ENCODE measurements at places on chromosomes 13 and 19. TPM values are rescaled to one million over a fixed set of nuclear protein-coding genes. Genes with fewer than 3 reads are reported as not detected.

AP2A1 gene
- 53.4 TPM for total RNA-seq

SULT2A1 gene
- not detected for total RNA-seq

DACH1 gene
- 0.26 TPM for total RNA-seq

ELAVL3 gene
- total RNA-seq = not detected

PTPRS gene
- total RNA-seq = 136 TPM

FXYD3 gene
- total RNA-seq = not detected

AXL gene
- total RNA-seq = 223 TPM

DNA sequence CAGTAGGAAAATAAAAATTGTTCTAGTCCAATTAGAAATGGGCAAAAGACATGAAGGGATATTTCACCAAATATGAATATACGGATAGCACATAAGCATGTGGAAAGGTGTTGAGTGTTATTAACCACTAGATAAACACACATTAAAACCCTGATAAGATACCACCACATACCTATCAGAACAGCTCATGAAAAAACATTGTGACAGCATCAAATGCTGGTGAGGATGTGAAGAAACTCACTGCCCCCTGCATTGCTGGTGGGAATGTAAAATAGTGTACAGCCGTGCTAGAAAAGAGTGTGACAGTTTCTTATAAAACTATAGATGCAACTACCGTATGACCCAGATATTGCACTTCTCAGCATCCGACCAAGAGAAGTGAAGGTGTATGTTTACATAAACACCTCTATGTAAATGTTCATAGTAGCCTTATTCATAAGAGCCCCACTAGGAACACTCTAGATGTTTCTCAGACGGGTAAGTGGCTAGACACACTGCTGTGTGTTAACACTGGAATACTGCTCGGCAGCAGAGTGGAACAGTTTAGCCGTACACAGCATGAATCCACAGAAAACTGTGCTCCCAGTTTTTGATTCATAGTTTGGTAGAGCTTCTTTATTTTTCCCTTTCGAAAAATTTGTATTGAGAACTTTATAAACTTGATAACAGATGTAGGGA lies 321.1 kb downstream of the MYO16 start:
- DNase-seq = no peak

DNA sequence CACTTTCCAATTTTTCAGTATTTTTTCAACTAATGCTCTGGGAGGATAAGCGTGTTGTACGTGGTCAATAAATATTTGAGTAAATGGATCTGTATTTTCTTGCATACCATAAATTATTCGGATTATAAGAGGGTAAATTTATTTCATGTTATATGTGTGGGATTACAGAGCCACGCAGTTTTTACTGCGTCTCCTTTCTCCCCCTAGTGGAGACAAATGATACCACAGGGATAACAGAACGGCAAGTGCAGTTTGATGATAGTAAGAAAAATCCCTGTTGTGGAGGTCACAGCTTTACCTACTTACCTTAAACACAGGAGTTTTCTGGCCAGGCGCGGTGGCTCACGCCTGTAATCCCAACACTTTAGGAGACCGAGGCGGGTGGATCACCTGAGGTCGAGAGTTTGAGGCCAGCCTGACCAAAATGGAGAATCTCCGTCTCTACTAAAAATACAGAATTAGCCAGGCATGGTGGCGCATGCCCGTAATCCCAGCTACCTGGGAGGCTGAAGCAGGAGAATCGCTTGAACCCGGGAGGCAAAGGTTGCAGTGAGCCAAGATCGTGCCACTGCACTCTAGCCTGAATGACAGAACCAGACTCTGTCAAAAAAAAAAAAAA lies 16.8 kb downstream of the MBD3L2B start:
- peak; percentile 46 for DNase-seq

DNA sequence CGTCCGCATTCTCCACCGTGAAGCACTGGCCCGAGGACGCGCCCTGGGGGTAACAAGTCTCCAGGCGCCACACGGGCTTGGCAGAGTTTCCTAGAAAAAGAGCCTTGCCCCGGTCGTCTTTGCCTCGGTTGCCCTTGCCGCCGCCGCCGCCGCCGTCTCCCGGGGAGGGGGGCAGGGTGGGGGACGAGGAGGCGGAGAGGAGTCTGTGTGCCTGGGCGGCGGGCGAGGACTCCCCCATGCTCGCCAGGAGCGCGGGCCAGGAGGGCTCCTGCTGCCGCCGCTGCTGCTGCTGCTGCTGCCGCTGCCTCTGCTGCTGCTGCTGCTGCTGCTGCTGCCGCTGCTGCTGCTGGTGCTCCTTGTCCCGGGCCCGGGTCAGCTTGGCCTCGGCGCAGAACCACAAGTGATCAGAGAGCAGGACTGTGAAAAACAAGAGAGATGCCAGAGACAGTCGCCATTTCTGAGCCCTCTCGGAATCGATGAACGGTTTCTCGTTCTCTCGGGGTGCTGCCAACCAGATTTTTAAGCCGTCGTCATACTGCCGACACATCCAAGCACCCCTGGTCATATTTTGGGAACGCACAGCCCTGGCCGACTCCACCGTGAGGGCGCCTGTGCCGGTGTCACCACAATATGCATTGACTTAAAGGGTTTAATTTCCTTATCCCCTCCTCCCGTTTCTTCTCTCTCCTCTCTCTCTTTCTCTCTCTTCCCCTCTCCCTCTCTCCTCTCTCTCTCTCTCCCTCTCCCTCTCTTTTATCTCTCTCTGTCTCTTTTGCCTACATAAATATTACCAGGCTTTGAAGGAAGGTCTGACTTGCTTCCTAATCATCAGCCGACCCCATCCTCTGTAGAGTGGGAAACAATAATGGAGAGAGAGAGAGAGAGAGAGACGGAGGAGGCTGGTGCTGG lies 349.1 kb downstream of the LIG4 start:
- DNase-seq = peak; percentile 62

- DNase-seq = no peak
Observed at GRCh38 chr19:57900311-57900710, 11.5 kb upstream of the ZNF814 start.

DNA sequence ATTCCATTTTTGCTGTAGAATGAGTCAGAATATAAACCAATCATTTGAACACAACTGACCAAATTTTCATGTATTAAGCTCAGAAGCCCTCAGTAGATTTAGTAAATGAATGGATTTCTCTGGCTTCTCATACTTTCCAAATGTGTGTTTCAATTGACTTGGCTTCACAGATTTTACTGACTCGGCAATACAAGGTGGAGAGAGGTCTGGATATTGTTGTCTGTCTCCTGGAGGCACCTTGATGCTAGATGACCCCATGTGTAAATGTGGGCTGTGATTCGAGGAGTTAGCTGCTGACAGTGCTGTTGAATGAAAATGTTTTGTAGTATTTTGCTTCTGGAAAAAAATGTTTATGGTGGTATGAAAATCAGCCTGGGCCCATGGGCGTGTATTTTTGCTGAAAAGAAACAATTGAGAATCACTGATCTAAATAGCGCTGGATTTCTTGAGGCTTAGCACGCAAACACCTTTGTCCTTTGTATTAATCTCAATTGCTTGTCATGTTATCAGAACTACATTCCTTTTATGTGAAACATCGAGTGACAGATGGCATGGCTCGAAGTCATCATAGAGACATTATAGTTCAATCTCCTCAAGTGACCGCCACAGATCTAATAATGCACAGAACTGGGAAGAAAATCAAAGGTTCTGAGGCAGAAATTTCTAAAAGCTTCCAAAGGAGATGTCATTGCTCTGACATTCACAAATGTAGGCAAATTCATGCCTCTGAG lies 41.2 kb upstream of the UBAC2 start:
- no peak for DNase-seq

DNA sequence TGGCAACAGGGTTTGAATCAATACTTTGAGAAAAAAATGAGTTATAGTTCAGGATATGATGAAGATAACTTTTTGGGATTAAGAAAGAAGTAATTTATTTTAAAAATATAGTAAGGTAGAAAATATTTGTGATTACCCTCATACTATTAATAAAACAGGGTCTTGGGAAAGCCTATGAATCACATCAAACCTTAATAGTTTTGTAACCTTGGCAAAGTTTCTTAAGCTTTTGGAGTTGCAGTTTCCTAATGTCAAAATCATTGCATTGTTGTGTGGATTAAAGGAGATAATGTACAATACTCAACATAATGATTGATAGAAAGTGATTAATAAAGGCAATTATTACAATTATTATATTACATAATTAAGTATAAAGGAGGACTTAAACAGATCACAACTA lies 149.0 kb downstream of the LMO7 start:
- peak; percentile 37 for DNase-seq

DNA sequence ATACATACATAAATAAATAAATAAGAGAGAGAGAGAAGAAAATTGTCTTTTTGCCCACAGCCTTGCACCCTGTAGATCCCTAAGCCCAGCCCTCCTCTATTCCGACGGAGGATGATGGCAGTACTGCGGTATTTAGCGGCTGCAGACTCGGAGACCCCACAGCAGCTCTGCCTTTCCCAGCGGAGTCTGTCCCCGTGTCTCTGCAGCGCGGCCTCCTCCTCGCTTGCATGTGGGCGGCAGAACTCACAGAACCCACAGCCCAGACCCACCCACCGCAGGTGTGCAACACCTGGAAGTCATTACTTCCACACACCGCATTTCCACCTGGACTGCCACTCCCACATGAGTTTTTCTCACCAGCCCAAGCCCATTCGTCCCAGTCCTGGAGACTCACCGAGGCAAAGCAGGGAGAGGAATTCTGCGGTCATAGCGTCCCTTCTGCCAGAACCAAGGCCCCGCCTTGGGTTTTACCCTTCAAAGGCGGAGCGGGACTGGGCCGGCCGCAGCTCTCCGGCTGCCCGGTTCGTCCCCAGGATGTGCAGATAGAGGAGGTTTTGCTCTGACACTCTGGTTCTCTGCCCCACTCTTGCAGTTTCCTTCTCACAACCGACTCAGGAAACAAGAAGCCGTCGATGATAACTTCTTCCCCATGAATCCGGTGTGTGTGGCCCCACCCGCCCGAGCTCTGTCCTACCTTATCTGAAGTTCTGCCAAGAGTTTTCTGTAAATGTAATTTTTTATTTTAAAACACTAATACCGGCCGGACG lies at the start of gene VSTM1:
Gene VSTM1, minus strand, starts transcription at position 548 of the 767 bp plus-strand sequence. Its CDS starts 120 bp downstream, at position 428.
- no peak for DNase-seq

GRCh38 chr19:49064768-49065611 lies at the start of gene NTF4:
NTF4 (minus strand) TSS chr19:49064818; CDS start chr19:49061997, 2,821 bp downstream.
- no peak for DNase-seq

DNA sequence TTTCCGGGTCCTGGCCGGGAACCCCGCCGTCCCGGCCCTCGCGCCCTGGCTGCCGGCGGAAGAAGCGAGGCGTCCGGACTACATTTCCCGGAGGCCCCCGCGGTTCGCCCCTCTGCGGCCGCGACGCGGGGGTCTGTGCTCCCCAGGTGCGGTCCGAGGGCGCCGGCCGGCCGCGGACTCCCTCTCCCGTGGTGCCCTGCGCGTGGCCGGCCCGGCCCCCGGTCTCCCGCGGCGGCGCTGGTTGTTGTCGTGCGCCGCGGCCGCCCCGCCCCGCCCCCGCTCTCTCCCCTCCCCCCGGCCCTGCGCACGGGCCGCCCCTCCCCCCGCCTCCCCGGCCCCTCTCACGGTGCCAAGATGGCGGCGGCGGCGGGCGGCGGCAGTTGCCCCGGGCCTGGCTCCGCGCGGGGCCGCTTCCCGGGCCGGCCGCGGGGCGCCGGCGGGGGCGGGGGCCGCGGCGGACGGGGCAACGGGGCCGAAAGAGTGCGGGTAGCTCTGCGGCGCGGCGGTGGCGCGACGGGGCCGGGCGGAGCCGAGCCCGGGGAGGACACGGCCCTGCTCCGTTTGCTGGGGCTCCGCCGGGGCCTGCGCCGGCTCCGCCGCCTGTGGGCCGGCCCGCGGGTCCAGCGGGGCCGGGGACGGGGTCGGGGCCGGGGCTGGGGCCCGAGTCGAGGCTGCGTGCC lies at the start of gene KMT2B:
Gene KMT2B, plus strand, starts transcription at position 339 of the 680 bp plus-strand sequence. Its CDS starts 16 bp downstream, at position 355.
- DNase-seq = no peak

DNA sequence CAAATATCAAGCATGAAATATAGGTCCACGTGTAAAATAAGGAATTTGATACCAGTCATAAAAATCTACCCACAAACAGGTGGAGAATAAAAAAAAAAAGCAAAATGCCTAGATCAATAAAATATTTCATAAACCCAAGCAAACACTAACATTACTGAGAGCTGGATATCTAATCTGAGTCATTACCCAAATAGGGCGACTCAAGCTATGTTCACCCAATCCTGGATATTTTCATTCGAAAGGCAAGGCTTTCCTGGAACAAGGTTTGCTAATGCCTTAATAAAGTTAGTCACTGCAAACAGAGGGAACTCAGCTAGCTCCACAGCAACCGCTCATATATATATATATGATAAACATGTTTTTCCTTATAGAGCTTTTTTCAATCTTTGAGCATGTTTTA lies 33.5 kb upstream of the TM9SF2 start:
- peak; percentile 43 for DNase-seq

- DNase-seq = no peak
Observed at GRCh38 chr13:94323764-94324758, 155.4 kb downstream of the DCT start.

DNA sequence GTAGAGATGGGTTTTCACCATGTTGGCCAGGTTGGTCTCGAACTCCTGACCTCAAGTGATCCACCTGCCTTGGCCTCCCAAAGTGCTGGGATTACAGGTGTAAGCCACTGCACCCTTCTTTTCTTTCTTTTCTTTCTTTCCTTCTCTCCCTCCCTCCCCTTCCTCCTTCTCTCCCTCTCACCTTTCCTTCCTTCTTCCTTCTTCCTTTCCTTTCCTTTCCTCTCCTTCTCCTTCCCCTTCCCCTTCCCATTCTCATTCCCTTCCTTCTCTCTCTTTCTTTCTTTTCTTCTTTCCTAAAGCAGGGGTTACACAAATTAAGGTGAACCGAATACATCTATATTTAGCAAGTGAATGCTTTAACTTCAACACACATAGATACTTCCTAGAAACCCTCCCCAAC lies 58.0 kb upstream of the URI1 start:
- no peak for DNase-seq

GRCh38 chr19:44943801-44944249 lies 1.8 kb downstream of the APOC4 start:
- no peak for DNase-seq

DNA sequence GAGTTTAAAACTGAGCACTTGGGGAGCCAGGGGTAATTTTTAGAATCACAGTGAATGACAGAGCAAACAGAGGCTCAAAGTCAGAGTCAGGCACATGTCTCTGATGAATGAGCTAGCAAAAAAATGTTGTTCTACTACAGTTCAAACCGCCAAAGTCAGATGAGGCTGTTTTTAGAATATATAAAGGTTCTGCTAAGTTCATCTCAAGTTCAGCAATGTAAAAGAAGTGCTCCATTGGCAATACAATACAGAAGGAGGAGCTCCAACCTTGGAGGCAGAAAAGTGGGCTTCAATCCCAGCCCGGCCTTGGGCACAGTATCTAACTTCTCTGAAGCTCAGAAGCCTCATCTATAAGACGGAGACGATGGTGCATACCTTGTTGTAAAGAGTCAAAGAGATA lies 70.1 kb upstream of the IPO5 start:
- DNase-seq = no peak
